ENCODE measurements at places on chromosomes 7 and 10. TPM values are rescaled to one million over a fixed set of nuclear protein-coding genes. Genes with fewer than 3 reads are reported as not detected.

- no peaks in the 10 kb centered on the region for H3K27me3 ChIP-seq
- H3K4me1 ChIP-seq, result no peaks in the 10 kb centered on the region
- no peak overlapping the region for H3K4me3 ChIP-seq
These were observed 86.5 kb upstream of the NMT2 start for GRCh38 chr10:15254808-15255648.

GRCh38 chr7:5424749-5425506, 1.3 kb upstream of the TNRC18 start:
- peak overlapping the region; percentile 81 for H3K27ac ChIP-seq
- DNase-seq, result no peak
- H3K27me3 ChIP-seq, result no peaks in the 10 kb centered on the region
- peak overlapping the region; percentile 60 for H3K4me3 ChIP-seq
- H3K36me3 ChIP-seq, result peaks cover 24% of the 10 kb centered on the region
- H3K4me1 ChIP-seq, result peaks cover 24% of the 10 kb centered on the region

- no peaks in the 10 kb centered on the region for H3K27me3 ChIP-seq
- DNase-seq, result no peak
- H3K4me3 ChIP-seq, result no peak overlapping the region
- H3K36me3 ChIP-seq, result no peaks in the 10 kb centered on the region
- no peak overlapping the region for H3K27ac ChIP-seq
These were observed 159.7 kb downstream of the GNAI1 start for GRCh38 chr7:80294346-80294745.

DNA sequence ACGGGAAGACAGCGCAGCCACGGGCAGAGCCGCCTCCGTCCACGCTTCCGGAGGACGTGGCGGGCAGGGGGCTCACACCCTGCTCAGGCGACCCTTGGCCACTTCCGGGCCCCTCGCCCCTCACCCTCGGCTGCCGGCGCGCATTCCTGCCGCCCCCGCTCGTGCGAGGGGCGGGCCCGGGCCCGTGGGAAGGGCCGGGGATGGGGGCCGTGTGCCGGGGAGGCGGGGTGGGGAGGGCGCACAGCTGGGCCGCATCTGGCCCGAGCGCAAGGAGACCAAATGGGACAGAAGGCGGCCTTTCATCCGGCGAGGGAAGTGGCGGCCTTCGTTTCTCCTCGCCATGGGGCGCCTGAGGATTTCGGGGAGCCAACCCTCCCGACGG, 846 bp upstream of the LFNG start:
- no peak overlapping the region for H3K4me3 ChIP-seq
- H3K4me1 ChIP-seq, result peaks cover 66% of the 10 kb centered on the region
- no peaks in the 10 kb centered on the region for H3K36me3 ChIP-seq
- DNase-seq, result no peak

- H3K4me1 ChIP-seq, result no peaks in the 10 kb centered on the region
- no peak overlapping the region for H3K4me3 ChIP-seq
- no peak for DNase-seq
- H3K27ac ChIP-seq, result no peak overlapping the region
- no peaks in the 10 kb centered on the region for H3K27me3 ChIP-seq
These were observed 206.3 kb downstream of the FANK1 start for GRCh38 chr10:126102636-126103035.

FGL2 gene
- total RNA-seq, result not detected

CHST3 gene
- 15.8 TPM for total RNA-seq

HTRA1 gene
- 8.4 TPM for total RNA-seq

GRCh38 chr7:44698046-44698580, 50.5 kb upstream of the ZMIZ2 start:
- no peak overlapping the region for H3K27ac ChIP-seq
- peaks cover 85% of the 10 kb centered on the region for H3K36me3 ChIP-seq
- no peaks in the 10 kb centered on the region for H3K4me1 ChIP-seq
- H3K27me3 ChIP-seq, result no peaks in the 10 kb centered on the region

Measured in SJSA1 (cell line).